IPS-NIHi11 (cell line): ENCODE measurements at places on chromosomes 6 and 20.

GRCh38 chr20:23050847-23051627 is 1.6 kb upstream of the THBD start:
- peak; percentile 75 for DNase-seq

DNA sequence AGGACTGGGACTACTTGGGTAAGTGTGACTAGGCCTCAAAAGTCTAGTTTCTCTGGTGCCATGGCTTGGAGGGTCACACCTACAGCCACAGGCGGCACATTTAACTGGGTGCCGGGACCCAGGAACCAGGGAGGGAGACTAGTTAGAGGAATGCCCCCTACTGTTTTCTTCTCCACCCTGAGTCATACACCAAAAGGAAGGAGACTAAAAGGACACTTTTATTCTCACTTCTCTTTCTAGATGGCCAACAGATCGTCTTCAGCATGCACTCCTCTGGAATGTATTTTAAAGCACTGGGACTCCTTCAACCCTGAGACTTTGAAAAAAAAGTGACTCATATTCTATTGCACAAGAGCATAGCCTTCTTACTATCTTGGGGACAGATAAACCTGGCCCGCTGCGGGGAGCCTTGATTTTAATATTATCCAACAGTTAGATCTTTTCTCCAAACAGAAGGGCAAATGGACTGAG is 33.4 kb downstream of the PLN start:
- no peak for DNase-seq

GRCh38 chr6:33008944-33009861 is at the start of gene HLA-DOA:
HLA-DOA (minus strand) TSS chr6:33009591.
- peak; percentile 89 for DNase-seq

DNA sequence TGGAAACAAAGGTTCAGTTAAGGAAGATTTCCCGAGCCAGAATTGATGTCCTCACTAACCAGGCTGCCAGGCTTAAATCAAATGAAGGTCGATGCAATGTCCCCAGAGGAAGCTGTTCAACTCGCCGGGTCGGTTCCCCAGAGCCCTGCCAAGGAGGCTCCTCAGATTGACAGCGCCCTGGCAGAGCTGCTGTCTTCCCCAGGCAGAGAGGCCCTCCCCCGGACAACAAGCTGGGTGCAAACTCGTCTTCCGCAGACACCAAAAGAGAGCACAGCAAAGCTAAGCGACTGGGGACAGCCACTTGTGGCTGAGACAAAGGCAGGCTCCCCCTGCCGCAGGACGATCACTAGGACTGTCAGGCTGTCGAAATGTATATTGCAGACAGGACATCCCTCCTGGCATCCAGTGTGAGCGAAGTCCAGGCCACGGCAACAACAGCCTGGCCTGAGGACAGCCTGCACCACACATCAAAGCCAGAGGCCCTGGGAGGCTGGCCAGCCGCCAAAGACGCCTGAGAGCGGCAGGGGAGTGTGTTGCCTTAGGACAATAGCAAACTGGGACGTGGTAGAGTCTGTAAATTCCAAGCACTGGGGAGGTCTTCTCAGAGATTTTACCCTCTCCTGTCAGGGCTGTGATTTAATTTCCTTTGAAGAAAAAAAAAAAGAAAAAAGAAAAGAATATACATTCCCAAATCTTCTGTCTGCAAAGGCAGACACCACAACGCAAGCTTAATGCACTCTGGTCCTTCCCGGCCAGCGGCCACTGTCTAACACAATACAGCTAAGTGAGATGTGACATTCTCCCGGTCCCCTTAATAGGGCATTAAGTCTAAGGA is 99.1 kb downstream of the HIVEP2 start:
- DNase-seq, result peak; percentile 67

DNA sequence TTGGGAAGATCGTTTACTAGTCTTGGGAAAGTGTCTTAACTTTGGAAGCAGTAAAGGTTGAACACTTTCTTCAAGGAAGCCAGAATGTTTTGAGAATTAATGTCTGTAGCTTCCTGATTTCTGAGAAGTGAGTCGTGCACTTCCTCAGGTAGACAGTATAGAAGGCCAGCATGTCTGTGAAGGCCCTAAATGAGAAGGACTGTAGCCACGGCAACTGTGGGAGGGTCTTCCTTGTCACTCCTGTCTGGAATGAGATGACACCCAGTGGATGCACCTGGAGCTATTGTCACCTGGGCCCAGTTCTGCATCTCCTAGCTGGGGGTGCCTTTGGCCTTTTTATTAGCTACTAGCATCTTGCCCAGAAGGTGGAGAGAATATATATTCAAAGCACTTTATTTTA is 8.8 kb downstream of the STX16 start:
- no peak for DNase-seq

- no peak for DNase-seq
These were observed 95.0 kb downstream of the NKAIN2 start for GRCh38 chr6:123898665-123899064.

GRCh38 chr6:112180095-112180820 is 74.1 kb downstream of the LAMA4 start:
- peak; percentile 48 for DNase-seq

DNA sequence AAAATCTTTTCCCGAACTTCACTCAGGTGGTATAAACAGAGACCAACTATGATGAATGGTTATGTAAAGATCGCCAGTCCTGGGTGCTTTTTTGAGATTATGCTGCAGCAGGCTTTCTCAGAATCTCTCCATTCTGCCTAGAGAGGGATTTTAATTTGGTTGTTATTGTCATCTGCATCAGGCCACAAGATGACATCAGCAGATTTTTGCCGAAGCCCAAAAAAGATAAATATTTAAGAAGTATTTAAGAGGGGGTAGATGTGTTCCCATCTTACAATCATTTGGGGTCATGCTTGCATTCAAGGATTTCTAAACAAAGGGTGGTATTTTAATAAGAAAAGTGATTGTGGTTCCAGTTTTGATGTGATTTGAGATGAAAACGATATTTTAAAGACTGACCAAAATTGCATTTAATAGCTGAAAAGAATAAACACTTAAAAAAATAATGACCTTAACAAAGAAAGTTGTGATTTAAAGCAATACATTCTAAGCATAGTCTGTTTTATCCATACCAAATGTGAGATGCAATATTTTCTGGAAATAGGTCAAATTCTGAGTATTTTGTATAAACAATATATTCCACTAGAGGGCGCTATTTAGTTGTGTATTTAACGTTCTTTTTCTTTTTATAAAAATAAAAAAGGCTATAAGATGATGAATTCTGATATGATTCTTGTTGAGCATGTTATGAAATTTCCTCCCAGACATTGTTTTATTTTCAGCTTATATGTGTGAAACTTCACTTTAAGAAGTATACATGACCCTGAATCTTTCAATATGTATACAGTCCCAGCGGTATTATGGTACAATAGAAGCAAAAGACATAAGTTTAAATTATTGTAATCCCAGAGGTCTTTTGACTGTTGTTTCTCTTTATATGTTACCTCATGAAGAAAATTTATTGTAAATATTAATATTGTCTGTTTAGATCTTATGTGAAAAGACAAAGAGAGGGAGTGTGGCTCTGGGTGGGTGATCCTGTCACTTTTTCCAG is 51.0 kb upstream of the ZFP64 start:
- DNase-seq, result peak; percentile 29
